ENCODE measurements at places on chromosomes 6 and 20. TPM values are rescaled to one million over a fixed set of nuclear protein-coding genes. Genes with fewer than 3 reads are reported as not detected.

GPR6 gene
- total RNA-seq = not detected

DNA sequence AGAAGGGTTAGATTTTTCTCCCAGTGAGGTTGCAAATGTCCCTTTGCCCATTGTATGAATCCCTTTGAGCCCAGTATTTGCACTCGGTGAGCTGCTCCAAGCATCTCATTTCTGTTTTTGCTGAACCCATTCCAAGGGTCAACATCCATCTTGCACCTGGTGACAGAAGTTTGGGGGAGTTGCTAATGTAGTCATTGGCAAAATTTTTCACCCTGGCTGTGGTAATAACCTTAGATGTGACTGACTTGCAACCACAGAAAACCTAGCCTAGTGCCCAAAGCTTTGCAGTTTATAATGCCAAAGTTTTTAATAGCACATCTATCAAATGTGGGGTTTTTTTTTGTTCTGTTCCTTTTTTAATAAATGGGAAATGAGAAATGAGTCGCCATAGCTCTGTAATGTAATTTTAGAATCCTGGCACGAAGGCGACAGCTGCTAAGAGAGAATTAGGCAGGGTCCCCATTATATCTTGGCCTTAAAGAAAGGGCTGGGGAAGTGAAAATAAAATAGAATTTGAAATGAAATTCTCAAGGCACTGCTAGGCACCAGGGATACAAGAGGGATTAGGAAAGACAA, 682.8 kb downstream of the KIF16B start:
- no peak for DNase-seq

ABHD16B gene
- not detected for total RNA-seq

DNA sequence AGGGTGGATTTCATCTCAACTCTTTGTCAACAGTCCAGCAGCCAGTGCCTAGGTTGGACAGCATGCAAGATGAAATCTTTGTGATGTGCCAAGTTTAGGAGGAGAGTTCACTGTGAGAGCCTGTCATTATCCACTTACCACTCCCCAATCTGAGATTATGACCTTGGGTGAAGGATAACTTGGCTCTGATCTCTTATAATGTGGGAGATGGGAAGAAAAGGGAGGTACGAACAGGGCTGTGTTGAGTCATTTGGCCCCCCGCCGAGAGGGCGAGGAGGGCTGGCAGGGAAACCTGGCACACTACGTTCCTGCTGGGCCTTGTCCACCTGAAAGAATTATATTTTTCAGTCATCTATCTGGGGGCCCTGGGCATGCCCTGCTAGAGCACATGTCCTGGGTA, 35.8 kb downstream of the LAMA4 start:
- peak; percentile 93 for DNase-seq

SLCO4A1 gene
- total RNA-seq = 69.5 TPM

- peak; percentile 78 for DNase-seq
Observed at GRCh38 chr6:77466055-77466450, 2.8 kb upstream of the HTR1B start.

- peak; percentile 89 for DNase-seq
Observed at GRCh38 chr6:149766156-149766769, 16.7 kb downstream of the PCMT1 start.

DNA sequence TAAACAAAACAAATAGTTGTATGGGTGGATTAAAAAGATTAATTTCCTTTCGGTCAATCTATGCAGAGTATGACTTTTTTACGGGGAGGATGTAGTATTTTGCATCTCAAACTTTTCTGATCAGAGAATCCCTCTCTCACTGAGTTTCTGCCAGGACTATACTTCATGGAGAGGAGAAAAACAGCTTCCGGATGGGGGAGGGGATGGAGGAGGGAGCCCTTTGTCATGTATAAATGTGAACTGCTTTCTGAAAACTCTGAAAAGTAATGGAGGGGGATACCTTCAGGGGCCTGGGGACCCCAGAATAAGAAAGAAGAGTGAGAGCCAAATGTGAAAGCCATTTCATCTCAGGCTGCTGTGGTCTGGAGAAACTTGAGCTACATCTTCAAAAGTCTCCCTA, 173.1 kb upstream of the KCNK16 start:
- no peak for DNase-seq
